Left ventricle myocardium superior (tissue), 1 donor: ENCODE measurements at places on chromosomes 1 and 21. TPM values are rescaled to one million over a fixed set of nuclear protein-coding genes. Genes with fewer than 3 reads are reported as not detected.

The ARHGEF16 gene
- total RNA-seq, result 1.7 TPM

The ANGPTL3 gene
- total RNA-seq, result not detected

The CREB3L4 gene
- total RNA-seq, result 5.0 TPM

The ITLN2 gene
- not detected for total RNA-seq

The FCRLA gene
- total RNA-seq, result not detected

DNA sequence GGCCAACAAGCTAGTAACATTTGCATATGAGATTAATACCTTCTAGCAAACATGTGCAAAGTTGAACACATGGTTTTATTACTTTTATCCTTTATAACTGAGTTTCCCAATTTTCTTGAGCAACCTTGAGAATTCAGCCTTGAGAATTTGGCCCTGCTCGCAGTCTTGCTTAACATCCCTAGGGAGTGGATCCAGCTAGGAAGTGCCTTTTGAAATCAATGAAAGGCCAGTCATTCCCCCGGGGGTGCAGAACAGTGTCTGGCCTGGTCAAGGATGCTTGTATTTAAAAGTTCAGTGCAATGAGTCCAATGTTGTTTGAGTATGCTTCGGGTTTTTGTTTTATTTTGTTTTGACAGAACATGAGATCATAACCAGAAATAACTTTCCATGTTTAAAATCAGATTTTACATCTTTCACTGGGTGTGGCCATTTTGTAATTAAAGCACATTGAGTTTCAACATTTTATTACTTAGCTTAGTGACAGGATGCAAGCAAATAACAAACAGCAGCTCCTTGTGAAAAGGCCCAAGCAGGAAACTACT, 16.7 kb downstream of the PALMD start:
- peak; percentile 75 for DNase-seq

- no peak for DNase-seq
Measured at GRCh38 chr1:31407029-31407626, 5.9 kb upstream of the SERINC2 start.

DNA sequence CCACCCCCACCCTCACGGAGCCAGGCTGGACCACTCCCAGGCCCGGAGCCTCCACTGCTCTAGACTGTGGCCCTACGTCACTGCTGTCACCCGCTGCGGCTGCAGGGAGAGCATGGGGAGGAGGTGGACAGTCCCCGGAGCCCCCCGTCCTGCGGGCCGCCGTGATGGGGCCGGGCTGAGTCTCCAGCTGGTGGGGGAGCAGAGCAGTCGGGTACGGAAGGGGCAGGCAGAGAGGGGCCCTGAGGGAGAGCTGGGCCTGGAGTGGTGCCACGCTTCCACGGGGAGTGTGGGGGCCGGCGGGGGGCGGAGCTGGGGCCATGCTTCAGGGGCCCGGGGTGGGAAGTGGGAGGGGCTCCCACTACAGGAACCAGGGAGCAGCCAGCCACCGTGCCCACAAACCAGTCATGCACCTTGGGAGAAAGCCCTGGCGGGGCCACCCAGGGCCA, 98.9 kb upstream of the KCNK1 start:
- DNase-seq, result no peak

DNA sequence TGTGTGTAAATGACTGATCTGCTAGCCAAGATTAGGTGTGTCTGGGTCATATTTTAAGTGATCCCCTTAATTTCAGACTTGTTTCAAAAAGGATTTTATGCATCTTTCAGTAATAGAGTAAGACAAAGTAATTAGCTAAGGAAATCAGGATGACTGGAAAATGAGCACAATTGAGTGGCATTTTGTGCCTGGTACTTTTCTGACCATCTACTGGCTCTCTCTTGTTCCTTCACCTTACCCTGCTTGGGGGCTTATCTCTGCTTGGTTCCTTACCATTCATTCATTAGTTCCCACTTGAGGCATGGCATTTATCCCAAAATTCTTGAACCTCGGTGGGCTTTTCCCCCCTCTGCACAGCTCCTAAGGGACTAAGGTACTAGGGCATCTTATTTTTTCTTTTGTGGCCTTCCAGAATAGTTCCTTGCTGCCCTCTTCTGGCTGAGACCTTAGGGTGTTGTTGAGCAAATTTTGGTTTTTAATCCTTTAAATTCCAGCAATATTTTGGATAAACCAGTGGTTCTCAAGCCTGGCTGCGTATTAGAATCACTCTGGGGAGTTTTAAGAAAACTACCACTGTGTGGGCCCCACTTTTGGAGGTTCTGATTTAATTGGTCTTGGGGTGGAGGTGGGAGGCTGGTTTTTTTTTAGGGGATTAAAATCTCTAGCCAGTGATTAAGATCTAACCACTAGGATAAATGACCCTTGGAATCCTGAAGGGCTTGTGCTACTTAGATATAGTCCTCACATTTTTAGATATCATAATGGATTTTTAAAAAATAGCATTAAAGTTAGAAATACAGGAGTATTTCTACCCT, 50.8 kb downstream of the HS2ST1 start:
- no peak for DNase-seq

DNA sequence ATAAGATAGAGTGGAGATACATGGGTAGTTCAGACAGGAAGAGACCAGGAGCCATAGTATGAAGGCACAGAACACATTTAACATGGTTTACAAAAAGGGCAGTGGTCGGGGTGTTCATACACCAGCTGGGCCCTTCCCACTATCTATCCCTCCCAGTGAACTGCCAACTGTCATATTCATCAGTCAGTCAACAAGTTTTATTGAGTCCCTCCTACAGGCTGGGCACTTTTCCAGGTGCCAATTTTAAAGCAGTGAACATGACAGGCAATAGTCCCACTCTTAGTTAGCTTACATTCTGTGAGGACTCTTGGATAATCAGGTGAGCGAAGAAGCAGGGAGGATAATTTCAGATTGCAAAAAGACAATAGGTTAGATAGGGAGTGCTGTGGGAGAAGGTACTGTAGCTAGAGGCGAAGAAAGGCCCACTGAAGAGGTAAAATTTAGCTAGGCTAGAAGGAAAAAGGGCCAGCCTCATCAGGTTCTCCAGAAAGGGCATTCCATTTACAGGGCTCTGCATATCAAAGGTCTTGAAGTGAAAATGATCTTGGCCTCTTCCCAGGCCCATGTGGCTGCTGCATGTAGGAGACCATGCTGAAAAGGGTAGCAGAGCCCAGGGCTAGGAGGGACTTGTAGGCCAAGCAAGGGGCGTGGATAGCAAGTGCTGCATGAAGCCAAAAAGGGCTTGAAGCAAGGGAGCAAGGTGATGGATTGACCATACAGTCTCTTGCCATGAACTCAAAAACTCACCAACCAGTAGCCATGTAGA, 274.7 kb upstream of the SNX7 start:
- no peak for DNase-seq

DNA sequence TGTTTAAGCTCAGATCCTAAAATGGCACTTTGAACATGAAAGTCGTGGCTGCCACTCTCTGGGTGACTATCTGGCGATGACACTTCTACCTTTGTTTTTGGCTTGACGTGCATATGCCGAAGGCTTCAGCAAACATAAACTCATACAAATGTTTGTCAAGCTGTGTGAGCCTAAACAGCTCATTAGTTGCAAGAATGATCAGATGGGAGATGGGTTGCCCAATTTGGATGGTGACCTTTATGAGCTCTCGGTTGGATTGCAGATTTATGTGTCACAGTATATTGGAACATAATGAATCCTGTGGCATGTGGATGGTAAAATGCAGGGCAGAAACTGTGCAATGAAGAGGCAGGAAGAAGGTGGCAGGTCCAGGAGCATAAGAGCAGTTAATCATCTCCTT, 229.3 kb downstream of the DISC1 start:
- DNase-seq, result no peak

GRCh38 chr1:21334214-21335087, 44.2 kb upstream of the ECE1 start:
- DNase-seq, result peak; percentile 70

- DNase-seq, result no peak
Measured at GRCh38 chr21:39812983-39813382, 54.3 kb upstream of the PCP4 start.

- no peak for DNase-seq
Measured at GRCh38 chr1:76294482-76295194, 220.1 kb downstream of the ST6GALNAC3 start.

DNA sequence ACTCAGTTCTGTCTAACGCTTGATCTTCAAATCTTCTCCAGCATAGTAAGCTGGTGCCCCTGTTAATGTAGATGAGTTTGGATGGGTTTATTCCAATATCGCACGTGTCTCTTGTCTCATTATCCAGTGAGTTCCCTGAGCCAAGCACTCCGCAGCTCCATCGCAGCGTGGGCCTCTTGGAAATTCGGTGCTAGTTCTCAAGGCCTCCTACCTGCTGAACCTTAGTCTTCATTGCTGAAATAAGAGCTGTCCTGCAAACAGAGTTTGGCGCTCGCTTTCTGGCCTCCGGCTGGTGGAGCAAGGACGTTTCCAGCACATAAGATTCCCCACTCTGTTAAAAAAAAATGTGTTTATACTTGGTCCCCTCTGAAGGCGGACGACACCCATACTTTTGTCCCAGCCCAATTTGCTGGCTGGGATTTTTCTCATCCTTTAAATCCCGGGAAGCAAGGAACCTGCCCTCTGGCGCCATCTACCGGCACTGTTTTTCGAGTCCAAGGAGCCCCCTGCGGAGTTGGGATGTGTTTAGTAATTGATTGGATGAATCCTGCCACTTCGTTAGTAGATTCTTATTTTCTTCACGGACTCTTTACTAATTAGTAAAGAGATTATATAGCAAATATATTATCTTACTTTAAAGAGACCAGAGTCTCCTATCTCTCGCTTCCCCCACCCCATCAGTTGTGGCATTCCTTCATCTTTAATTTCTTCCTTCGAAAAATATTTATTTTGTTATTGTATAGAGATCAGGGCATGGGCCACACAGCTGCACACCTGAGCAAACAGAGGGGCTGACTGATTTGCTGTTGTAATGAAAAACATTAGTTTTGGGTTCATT, 14.7 kb downstream of the JUN start:
- peak; percentile 89 for DNase-seq

GRCh38 chr1:160398823-160399222, 1.5 kb upstream of the VANGL2 start:
- DNase-seq, result no peak
